ENCODE measurements at places on chromosomes 3 and 15.

GRCh38 chr15:68384451-68385239 is 47.3 kb downstream of the ITGA11 start:
- DNase-seq: no peak

DNA sequence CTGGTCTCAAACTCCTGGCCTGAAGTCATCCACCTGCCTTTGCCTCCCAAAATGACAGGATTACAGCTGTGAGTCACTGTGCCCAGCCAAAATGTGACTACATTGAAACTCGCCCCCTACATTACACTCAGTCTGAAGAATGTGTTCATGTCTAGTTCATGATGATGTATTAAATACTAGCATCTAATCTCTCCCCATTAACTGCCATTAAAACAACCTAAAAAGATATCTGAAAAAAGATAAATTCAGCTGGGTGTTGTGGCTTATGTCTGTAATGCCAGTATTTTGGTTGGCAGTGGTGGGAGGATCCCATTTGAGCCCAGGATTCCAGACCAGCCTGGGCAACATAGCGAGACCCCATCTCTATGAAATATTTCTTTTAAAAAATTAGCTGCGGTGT is 159.4 kb downstream of the PCCB start:
- no peak for DNase-seq

GRCh38 chr3:45381168-45381852 is 7.1 kb upstream of the LARS2 start:
- no peak for DNase-seq

DNA sequence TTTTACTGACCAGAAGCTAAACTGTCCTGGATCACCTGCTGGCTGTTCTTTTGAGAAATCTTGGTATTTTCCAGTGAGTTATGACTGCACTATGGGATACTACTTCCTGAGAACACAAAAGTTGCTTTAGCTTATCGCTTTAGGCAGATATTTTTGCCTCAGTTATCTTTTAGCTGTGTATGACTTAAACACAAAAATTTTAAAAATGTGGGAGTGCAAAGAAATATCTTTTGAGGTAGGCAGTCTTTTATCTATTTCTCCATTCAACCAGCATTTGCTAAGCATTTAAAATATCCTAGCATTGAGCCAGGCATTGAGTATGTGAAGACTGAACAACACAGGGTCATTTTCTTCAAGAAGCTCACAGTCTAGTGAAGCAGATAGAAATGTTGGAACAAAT is 981.9 kb downstream of the FHIT start:
- DNase-seq: no peak

DNA sequence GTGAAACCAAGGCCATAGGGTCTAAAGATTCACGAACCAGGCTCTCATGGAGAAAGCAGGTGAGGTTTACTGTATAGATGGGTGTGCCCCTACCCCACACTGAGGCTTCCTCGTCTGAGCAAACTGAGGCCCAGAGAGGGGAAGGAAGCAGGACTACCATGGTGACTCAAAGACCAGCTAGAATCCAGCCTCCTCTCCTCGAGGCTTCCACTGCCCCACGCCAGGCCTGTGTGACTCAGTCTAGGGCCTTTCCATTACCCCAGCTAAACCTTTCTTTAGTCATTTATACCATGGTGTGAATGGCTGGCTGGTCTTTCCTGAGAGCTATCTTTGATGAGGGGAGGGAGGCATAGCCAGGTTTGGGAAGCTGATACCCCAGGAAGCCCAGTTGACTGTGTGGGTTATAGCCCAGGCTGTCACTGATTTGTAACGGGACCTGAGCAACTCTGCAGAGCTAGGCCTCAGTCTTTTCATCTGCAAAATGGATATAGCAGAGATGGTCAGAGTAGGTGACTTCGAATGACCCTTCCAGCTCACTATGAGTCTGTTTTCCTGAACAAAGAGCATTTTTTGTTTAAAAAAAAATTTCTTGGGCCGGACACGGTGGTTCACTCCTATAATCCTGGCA is 3.0 kb upstream of the RHO start:
- DNase-seq: no peak

- no peak for DNase-seq
Observed at GRCh38 chr15:88139936-88140335, 116.6 kb downstream of the NTRK3 start.

GRCh38 chr3:54850484-54851018 is 77.3 kb downstream of the LRTM1 start:
- DNase-seq: no peak

GRCh38 chr3:20442846-20443245 is 256.8 kb upstream of the SGO1 start:
- DNase-seq: no peak

DNA sequence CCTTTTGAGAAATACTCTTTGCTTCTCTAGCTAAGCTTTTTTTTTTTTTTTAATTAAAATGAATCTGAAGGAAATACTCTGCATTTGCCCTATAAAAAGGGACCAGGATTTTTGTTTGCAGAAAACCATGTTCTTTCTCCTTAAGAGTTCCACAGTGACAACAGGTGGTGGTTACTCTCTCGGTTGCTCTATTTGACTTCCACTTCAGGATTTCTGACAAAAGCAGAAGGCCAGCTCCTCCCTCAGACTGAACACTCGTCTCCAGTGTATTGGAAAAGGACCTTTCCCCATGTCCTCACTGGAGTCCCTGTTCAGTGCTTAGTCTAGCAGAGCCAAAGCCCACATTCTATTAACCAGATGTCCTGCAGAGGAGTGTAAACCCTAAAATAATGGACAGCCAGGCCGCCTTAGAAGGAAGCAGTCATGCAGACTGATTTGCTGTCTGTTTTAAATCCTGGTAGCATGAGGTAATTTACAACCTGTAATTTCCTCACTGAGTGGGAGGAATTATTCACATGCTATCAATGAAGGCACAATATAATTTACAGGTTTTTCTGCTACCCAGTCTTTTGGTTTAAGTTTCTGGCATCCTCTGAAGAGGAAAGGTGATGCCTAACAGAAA is 599.3 kb downstream of the PYDC2 start:
- DNase-seq: no peak

DNA sequence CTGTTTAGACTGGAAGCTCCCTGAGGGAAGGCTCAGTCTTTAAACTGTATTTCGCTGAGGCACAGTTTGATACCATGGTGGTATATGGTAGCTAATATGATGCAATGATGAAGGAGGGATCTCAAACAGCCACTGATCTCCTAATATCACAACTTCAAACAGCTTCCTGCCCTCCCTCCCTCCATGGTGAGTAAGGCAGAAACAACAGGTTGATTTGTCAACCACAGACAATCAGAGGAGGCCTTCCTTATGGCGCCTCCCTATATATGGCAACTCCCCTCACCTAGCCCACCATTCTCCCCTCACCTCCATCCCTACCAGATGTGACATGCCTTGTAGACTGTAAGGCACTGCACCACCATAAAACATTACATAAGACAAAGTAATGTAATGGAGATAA is 316.5 kb upstream of the ICE2 start:
- DNase-seq: no peak

- DNase-seq: no peak
Observed at GRCh38 chr15:33326908-33327307, 16.1 kb downstream of the RYR3 start.

GRCh38 chr3:50156549-50157493 is 1.7 kb downstream of the SEMA3F start:
- DNase-seq: no peak

- DNase-seq: no peak
Observed at GRCh38 chr3:64351713-64352638, 126.7 kb upstream of the PRICKLE2 start.

- DNase-seq: no peak
Observed at GRCh38 chr3:159664006-159664405, 324.6 kb upstream of the IL12A start.

GRCh38 chr3:56025326-56025725 is 442.9 kb downstream of the ERC2 start:
- no peak for DNase-seq

GRCh38 chr3:10469441-10470119 is 35.8 kb downstream of the ATP2B2 start:
- no peak for DNase-seq

GRCh38 chr3:32781211-32781968 is 36.4 kb upstream of the TRIM71 start:
- peak; percentile 4 for DNase-seq

DNA sequence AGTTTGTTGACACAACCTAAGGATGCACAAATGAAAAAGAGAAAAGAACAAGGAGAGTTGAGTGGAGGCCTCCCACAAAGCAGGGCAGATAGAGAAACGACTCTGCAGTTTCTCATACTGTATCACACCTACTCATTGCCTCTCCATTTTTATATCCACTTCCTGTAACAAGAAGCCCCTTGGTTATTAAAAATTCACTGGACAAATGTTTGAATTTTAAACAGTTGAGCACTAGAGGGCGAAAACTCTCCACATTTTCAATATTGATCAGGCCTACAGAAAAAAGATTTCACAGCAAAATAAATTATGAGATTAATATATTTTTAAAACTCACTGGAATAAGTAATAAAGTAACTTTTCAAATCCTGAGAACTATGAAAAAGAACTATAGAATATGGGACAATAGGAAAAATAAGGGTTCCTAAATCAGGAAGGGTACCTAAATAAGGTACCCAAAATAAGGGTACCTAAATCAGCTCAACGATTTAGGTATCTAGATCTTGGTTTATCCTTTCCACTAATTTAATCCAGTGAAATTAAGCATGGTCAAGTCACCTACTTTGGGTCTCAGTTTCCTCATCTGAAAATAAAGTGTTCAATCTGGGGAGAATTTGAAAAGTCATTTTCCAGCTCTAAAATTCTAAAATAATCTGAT is 47.0 kb upstream of the PPIB start:
- no peak for DNase-seq

GRCh38 chr3:125019271-125019670 is 36.5 kb downstream of the HEG1 start:
- no peak for DNase-seq

- no peak for DNase-seq
Observed at GRCh38 chr3:194254040-194254439, 97.1 kb downstream of the CPN2 start.

- no peak for DNase-seq
Observed at GRCh38 chr15:76802411-76802810, 102.7 kb downstream of the SCAPER start.

DNA sequence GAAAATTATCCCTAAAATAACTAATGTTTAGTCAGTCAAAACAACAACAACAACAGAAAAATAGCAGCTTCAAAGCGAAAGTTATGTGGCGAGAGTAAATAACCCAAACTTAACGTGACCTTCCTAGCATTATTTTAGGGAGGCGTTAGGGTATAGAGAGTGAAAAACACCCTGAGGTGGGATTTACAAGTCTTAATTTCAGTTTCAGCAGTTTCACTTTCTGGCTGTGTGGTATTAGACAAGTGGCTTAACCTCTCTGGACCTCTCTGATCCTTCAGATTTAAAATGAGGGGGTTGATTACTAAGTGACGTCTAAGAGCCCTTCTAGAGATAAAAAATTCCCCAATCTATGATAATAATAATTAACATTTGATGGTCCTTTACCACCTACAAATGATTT is 291.2 kb downstream of the ZBTB20 start:
- no peak for DNase-seq

DNA sequence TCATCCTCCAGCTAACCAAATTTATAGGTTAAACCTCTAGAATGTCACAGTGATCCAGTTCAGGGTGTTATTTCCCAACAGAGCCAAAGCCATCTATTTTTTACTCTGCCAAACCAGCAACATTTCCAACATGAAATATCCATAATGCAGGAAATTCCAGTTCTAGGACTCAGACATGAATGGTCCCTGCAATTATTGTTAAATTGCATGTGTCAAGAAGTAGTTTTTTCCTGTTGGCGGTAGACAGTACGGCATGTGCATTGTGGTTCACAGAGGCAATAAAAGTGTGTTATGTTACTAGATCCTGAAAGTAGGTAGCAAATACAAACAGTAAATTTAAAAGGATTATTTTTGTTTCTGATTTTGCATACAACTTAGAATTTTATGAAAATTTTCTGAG is 215.7 kb upstream of the THBS1 start:
- no peak for DNase-seq

GRCh38 chr3:143991713-143992112 is 20.1 kb downstream of the DIPK2A start:
- DNase-seq: no peak

DNA sequence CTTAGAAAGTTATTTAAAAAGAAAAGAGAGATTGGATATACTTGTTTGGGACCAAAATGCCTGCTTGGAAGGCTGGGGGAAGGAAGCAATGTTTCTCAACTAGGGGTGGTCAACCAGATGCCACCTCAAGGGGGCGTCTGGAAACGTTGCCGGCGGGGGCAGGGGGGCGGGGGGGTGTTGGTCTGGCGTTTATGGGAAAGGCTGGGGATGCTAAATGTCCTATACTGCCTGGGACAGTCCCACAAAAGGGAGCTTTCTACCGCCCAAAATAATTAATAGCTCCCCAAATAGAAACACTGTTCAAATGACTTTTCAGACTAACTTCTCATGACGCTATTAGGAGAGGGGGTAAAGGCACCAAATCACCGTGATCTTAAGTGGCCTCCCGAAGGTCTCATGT is 2.2 kb downstream of the POLG start:
- no peak for DNase-seq

DNA sequence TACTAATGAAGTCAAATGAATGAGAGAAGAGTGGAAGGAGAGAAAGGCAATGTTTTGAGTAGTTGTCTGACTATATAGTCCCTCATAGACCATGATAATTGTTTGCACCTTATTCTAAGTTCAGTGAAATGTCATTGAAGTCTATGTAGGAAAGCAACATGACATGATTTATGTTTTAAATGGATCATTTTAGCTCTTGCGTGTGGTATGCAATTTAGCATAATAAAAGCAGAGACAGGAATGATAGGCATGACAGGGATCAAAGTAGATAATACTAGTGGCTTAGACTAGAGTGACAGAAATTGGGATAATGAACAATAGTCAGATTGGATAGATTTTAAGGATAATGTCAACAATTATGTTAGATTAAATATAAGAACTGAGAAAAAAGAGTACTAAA is 132.5 kb downstream of the PYDC2 start:
- no peak for DNase-seq

- DNase-seq: no peak
Observed at GRCh38 chr3:152885076-152885475, 50.1 kb downstream of the P2RY1 start.

GRCh38 chr15:47870956-47871625 is 153.8 kb downstream of the SEMA6D start:
- DNase-seq: no peak

DNA sequence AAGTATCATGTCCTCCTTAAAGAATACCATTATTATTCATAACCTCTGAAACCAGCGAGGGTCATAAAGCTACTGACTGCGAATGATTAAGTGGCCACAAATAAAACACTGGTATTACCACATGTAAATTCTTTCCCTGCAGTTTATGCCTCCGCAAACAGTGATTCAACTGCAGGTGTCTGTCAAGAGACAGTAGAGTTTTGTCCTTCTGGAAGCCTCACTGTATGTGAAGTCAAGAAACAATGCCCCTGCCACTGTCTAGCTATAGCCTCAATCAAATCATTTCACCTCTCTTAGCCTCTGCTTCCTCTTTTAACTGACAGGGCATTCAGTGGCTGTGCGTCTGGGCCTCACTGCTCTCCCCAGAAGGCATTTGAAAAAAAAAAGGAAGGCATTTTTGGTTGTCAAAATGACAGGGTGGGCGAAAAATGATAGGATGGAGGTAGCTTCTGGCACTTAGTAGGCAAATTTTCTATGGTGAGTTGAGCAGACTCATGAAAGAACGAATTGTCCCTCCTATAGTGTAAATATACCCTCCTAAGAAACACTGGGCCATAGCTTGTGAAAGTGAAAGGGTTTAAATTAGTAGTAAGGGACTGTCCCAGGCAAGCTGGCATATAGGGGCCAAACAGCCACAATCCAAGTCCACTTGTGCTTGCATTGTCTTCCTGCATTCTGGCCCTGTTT is 66.7 kb downstream of the FILIP1L start:
- DNase-seq: no peak

- no peak for DNase-seq
Observed at GRCh38 chr3:188092648-188093047, 61.3 kb upstream of the LPP start.

Data from stimulated activated CD8-positive, alpha-beta memory T cell treated with anti-CD3 and anti-CD28 coated beads, Interleukin-4, amount 100 ng/mL, for 1 hour (primary cell).